ENCODE measurements at places on chromosomes 5 and 9.

DNA sequence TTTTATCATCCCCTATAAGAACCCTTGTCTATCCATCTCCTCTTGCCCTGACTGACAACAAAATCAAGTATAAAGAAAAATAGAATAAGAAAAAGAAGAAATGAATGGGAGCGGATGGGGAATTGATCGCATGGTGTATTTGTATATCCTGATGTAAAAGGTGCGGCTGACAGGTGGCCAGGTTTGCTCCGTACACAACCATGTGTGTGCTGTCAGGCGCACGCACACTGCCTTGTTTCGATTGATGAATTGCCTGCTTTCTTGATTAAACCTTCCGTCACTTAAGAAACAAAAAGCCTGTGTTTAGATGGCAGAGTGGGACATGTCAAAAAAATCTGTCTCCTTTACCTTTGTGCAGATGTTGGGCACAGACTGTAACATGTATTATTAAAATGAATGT is 102.6 kb downstream of the MVB12B start:
- DNase-seq = no peak

DNA sequence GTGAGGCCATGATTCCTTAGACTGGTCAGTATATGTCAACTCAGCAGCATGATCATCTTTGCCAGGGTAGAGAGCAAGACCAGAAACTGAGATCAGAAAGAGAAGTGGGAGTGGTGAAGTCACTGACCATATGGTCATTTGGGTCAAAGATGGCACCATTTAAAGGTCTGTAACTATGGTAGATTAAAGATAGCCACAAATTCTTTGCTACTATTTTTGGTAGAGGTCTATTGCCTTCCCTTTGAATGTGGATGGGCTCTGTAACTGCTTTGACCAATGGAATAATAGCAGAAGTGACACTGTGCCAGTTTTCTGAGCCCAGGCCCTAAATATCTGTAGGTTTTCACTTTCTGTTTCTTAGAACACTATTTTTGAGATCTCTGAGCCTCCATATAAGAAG is 117.6 kb downstream of the PCSK1 start:
- DNase-seq = no peak

- DNase-seq = no peak
Measured at GRCh38 chr9:37100327-37100726, 20.0 kb upstream of the ZCCHC7 start.

DNA sequence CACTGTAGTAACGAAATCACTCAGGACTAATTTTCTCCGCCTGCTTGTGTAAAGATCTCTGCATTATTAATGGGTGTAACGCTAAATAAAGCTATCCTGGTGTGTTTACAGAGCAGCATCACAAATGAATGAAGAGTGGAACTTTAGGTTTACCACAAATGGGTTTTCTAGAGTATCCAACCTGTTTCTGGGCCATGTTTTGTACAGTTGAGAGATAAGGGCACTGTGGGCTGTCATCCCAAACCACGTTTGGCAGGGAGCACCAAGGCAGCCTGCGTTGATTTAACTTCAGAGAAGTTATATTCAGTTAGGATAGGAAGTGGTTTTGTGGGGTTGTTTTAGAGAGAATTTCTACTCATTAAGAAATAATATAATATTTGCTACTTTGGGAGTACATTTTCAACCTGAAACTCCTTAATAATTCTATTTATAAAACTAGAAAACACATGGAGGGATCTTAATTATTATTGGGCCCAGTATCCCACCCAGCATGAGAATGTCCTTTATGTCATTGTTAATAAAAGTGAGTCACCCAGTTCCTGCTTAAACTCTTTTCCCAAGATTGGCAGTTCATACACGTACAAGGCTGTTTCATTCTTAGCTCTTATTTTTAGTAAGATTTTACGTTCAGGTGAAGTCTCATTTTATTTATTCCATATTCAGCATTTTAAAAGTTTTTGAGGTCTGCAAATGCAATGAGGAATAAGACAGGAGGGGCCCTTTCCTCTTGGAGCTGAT is 8.0 kb downstream of the KCNN2 start:
- DNase-seq = no peak

- DNase-seq = no peak
Measured at GRCh38 chr9:78595200-78595945, 298.4 kb downstream of the PSAT1 start.

- DNase-seq = no peak
Measured at GRCh38 chr5:87867281-87867680, 401.4 kb downstream of the TMEM161B start.

- DNase-seq = no peak
Measured at GRCh38 chr5:78591972-78592700, 56.4 kb downstream of the LHFPL2 start.

GRCh38 chr5:109479260-109479860 is 69.6 kb upstream of the PJA2 start:
- no peak for DNase-seq

DNA sequence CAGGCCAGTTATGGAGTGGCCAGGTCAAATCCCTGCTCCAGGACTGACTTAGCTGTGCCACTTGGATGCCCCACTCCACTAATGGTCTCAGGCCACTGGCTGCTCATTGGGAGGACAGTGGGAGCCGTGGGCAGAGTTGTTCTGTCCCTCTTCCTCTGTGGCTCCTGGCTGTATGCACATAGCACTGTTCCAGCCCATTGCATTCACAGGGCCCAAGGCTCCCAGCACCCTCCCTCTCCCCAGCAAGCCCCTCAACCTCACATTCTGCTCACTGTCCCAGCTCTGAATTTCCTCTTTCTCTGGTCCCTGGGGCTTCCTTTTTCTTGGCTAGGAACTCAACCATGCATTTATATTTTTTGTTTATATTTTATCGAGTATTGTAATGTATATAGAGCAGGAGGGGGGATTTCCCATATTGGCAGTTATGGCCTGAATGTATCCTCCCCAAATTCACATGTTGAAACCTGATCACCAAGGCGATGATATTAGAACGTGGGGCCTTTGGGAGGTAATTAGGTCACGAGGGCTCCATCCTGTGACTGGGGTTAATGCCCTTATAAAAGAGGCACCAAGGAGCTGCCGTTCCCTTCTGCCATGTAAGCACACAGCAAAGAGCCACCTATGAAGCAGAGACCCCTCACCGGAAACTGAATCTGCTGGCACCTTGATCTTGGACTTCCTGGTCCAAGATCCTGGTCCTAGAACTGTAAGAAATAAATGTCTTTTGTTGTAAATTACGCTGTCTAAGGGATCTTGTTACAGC is 17.0 kb upstream of the MVB12B start:
- no peak for DNase-seq

DNA sequence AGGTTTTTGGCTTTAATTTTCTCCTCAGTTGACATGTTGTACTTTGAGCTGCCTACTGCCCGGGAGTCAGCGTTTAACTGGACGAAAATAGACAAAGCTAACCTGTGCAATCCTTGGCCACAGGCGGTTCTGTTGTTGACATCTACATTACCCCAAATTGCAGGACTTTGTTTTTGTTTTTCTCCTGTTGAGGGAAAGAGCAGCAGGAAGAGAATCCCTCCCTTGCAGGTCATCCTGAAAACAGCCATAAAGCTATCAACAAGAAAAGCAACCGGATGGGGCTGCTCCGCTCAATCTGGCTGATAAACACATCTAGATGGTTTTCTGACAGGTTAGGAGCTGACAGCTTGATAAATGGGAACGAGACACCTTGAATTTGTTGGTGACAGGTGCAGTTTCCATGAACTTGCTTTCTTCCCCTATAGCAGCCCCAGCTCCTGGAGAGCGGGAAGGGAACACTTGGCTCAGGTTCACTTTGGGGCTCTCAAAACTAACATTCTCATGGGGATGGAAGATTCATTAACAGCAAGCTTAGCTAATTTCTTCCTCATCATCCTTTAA is 331.5 kb downstream of the SLIT3 start:
- DNase-seq = peak; percentile 42

DNA sequence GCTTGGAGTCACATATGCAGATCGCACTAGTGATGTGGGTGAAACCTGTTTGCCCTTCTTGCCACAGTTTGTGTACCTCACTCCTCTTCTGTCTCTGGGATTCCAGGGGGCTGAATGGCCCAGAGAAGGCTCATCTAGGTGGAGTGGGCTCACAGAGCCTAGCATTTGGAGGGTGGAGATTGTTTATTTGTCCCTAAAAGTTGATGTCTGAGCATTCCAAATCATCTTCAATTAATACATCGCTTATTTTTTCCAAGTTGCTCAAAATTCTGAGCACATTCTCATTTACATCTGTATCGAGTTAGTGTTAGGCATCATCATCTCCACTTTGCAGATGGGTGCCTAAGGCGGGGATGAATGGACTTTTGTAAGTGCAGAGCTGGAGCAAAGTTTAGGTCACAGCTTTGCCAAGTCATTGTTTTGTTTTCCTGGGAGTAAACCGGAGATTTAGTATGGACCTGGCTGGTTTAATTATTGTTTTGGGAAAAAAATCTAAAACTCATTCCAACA is 2.0 kb downstream of the ABL1 start:
- no peak for DNase-seq

DNA sequence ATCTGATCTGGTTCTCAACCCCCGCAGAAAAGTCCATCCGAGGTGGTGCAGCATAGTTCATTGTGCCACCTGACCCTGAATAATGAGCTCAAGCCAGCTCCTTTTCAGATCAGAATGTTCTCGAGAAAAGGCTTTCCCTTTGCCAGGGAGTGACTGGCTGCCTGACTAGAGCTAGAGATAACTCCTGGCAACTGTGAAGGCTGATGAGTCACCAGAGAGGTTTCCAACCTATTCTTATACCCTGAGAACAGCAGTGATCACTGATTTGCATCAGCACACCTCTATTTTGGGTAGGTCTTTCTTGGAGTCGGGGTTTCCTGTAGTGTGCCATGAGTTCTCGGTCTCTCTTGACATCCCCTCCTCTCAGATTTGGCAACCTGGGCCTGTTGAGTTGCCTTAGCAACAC is 127.9 kb downstream of the PIK3R1 start:
- DNase-seq = peak; percentile 20

DNA sequence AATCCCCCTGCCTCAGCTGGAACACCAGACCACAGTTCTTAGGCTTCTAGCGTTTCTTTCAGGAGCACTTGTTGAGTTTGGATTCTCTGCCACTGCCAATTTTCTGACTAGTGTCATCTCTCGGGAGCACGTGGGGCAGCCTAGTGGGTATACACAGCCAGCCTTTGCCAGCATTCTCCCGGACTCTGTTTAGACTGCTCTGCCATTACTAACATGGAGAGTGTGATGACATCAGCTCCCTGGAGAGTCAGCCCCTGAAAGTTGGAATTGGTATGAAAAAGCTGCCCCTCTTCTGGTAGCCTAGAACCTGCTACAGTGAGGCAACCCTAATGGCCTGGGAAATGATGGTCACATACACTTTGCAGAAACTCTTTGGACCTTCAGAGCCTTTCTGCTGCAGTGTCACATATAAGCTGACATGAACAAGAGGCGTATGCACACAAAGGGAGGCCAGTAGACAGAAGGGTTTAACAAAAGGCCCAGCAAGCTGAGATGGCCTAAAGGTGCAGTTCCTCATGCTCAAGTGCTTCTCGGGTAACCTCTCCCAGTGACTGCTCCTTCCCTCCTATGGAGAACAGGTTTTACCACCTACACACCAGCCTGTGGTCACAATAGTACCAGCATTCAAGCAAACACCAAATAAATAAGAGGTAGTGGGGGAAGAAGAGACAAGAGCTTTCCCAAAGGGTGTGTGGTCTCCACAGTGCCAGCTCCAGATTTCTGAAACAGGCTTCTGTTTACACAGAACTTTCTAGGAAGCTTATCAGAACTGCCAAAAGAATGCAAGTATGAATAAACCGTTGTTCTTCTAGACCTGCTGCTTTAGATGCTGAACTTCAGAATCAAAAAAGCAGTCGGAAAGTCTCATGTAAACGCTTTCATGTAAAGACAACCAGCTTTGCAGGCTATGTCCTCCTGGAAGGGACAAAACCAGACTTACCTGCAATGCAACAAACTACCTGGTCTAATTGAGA is 16.5 kb downstream of the SPACA9 start:
- DNase-seq = no peak

DNA sequence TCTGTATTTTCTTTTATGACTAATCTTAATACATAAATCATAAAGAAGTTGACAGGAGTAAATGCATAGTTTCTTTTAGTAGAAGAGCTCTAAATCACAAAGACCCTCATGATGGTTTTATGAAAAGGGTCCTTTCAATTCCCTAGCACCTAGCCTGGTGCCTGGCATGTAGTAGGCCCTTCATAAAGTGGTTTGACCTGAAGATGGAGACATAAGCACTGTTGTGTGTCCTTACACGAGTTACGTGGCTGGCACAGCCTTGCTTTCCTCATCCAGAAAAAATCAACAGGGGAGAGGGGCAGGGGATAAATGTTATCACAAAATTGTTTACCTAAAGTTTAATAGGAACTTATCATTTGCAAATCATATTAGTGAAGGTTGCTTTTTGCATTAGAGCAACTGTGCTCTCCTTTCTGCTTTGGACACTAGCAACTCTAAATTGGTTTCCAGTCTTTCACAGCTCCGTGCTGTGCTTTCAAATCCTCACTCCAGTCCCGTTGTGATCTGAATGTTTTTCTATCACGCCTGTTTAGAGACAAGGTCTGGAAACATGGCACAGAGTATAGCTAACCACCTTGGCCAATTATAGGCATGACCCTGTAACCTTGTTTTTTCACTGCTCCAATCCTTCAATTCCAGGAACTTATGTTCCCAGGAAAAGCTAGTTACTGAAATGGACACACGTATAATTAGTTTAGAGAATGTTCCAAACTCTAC is 55.7 kb downstream of the ARL15 start:
- DNase-seq = no peak

- no peak for DNase-seq
Measured at GRCh38 chr5:52989025-52989780, at the start of gene ITGA2. Gene ITGA2 (plus strand): TSS chr5:52989352. CDS start chr5:52989469, 117 bp downstream.

DNA sequence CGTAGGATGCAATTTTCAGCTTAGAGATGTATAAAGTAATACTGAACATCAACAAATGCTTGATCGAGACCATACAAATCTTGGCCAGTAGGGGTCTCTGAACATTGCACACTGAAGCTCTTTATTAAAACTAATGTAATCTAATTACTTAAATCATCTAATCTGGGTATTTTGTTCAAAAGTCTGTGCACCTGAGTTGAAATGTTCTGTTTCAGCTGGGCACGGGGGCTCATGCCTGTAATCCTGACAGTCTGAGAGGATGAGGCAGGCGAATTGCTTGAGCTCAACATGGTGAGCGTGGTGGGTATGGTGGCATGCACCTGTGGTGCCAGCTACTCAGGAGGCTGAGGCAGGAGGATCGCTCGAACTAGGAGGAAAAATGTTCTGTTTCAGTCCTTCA is 41.0 kb downstream of the ESM1 start:
- DNase-seq = no peak

- DNase-seq = no peak
Measured at GRCh38 chr5:170269579-170269978, 28.0 kb downstream of the LCP2 start.

DNA sequence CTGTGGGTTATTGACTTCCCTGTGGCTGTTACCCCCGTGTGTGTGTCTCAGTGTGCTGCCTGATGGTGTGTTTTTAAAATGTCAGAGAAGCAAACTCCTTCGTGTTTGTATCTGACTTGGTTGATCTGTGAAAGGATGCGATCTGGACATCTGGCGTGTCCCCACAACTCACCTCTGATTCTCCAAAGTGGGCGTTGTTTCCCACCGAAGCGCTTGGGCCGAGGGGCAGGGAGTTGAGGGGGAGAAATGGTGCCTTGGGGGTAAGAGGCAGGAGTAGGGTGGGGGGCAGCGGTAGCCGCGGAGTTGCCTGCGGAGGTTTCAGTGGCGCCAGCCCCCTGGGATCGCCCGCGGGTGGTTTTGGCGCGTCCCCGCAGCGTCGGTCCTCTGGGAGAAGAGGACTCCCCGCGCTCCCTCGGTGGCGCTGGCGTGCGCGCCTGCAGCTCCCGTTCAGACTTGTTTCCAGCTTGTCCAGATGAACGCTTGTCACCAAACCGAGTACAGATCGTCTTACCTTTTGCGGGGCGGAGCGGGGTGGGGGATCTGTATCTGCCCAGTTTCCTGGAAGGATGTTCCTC is 1.1 kb downstream of the MAST4 start:
- no peak for DNase-seq

- DNase-seq = no peak
Measured at GRCh38 chr5:14008819-14009311, 64.4 kb upstream of the DNAH5 start.
